Hematopoietic multipotent progenitor cell treated with erythropoietin and hydrocortisone succinate and interleukin-3 and kit ligand, for 6 days (in vitro differentiated cells): ENCODE measurements at places on chromosomes 11 and 22.

DNA sequence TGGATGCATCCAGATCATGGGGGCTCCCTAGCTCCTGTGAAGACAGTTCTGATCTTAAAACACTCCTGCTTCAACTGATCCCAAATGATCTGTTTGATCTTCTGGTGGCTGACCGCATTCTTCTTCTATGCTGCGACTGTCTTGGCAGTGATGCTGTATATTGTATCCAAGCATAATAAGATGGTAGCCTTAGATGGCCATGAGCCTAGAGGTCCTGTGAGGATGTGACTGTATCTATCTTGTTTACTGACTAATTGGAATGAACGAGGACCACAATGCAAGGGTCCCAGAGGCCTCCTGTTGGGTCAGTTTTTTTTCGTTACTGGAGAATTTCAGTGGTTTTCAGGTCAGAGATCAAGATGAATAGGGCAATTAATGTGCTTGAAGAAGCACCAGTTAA, 7.1 kb upstream of the MPEG1 start:
- no peak for DNase-seq

GRCh38 chr11:26712497-26712896, 9.4 kb downstream of the SLC5A12 start:
- DNase-seq: no peak

GRCh38 chr11:103488031-103488461, 378.8 kb downstream of the DYNC2H1 start:
- DNase-seq: no peak

GRCh38 chr22:31488988-31489617, 539 bp downstream of the EIF4ENIF1 start:
- peak; percentile 63 for DNase-seq

GRCh38 chr11:46159680-46160079, 38.4 kb upstream of the PHF21A start:
- peak; percentile 13 for DNase-seq

DNA sequence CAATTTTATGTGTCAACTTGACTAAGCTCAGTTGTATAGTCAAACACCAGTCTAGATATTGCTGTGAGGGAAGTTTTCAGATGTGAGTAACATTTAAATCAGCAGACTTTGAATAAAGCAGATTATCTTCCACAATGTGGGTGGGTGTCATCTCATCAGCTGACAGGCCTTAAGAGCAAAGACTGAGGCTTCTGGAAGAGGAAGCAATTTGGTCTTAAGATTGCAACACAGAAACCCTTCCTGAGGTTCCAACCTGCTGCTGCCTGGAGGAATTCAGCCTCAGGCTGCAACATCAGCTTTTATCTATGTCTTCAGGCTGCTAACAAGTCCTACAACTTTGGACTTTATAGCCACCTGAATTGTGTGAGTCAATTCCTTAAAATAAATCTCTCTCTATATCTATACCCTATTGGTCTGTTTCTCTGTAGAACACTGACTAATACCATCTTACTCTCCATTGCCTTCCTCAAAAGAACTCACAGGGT, 277.2 kb upstream of the PLET1 start:
- peak; percentile 27 for DNase-seq

DNA sequence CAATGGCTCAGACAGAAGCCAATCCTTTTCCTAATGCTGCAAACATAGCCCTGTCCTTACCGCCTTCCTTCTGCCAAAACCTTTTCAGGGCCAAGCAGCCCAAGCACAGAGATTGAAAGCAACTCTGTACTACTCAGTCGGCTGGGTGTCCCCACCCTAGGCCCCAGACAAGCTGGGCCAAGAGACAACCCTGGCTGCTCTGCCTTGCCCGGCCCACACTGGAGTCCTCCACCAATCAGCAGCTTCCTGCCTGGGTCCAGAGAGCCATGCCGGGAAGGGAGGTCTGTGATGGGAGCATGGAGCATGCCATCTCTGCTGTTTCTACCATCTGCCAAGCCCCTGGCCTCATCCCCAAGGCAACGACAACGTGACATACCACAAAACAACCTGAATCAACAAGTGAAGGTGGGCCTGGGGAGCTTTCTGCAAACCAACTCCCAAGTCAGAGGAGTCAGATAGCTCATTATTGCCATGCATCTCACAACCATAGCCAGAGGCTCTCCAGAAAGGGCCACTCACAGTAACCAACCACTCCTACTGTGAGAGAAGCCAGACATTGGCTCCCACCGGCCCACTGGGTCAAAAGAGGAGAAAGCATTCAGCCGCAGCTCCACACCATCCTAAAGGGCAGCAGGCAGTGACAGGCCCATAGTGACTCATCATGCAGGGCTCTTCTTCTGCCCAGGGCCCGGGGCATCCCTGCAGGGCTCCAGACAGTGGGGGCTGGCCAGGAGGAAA, 18.2 kb downstream of the PATZ1 start:
- no peak for DNase-seq

DNA sequence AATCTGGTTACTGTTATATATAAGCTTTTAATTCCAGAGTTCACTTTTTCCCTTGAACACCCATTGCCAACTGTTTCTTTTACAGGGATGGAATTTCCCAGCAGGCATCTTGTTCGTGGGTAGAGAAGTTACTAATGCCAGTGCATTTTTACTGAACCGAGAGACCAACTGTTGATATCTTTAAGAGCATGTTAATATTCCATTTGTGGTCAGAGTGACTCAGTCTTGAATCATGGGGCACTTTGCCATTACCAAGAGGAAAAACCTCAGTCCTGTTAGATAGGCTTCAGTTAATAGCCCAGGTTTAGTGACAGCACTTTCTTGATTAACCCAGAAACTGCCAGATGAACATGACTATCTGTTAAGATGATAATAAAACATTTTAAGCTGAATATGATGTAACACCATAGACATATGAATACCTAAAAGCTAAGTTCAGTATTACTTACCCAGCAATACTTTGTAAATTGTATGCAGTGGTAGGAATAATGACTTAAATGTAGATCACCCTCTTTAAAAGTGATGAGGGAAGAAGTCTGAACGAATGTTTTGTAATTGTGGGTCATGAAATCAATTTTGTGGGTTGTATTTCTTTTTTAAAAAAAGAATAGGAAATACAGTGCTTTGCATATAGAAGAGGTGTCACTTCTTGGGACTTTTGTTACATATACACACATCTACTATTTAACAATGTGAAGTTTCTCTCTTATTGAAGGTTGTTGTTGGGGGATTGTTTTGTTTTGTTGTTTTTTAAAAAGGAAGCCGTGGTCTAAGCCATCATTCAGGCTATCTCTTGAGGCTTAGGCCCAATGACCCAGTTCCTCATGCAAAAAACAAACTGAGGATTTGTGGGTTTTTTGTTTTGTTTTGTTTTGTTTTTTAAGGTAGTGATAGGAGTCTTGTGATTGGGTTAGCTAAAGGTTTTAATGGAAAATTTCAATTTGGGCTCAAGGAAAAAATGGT, 79.2 kb upstream of the GRIK4 start:
- DNase-seq: peak; percentile 91

DNA sequence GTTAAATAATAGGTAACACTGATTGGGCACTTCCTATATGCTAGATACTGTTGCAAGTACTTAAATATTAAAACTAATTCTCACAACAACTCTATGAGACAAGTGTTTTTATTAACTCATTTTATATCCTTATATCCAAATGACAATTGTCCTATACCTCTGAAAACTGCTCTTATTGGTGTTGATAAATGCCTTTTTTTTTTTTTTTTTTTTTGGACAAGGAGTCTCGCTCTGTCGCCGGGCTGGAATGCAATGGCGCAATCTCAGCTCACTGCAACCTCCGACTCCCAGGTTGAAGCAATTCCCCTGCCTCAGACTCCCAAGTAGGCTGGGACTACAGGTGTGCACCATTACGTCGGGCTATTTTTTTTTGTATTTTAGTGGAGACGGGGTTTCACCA, 41.6 kb downstream of the MRTFA start:
- no peak for DNase-seq

GRCh38 chr11:4654635-4655369, 11.0 kb downstream of the OR51E1 start:
- no peak for DNase-seq

- DNase-seq: no peak
Measured at GRCh38 chr11:91243630-91244029, 981.0 kb upstream of the FAT3 start.

GRCh38 chr22:44309137-44309536, 3.6 kb downstream of the SHISAL1 start:
- DNase-seq: peak; percentile 48

- DNase-seq: no peak
Measured at GRCh38 chr22:48090332-48090672, 1327.9 kb downstream of the TBC1D22A start.

DNA sequence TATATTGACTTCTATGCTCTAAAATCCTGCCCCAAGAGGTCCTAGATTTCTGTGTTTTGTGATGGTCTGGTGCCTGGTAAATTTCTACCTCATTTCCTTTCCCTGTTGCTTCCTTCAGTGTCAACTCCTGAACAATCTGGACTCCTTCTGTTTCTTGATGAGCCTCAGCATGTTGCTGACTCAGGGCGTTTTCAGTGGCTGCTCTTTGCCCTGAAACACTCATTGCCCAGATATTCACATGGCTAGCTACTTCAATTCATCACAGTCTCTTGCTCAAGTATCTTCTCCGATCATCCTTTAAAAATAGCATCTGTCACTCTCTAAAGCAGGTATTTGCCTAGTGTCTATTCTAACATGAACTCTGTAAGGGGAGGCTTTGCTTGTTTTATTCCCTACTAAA, 526.3 kb upstream of the RAG2 start:
- no peak for DNase-seq

- peak; percentile 95 for DNase-seq
Measured at GRCh38 chr22:28034760-28035401, 115.8 kb upstream of the PITPNB start.

DNA sequence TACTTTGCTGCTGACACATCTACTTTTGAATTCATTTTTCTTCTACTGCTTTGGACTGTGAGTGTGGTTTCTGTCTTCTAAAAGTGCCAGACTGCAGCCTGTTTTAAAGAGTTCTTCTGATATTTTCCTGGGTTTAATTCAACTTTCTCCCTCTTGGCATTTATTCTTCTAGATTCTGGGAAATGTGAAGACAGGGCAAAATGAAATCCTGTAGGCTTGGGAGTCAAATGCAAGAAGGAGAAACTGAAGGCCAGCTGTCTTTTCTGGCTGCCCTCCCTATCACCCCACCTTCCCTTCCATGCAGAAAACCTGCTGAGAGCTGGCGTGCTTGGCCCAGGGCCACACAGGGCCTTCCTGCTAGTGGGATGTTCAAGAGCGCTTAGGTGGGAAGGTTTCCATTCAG, 7.6 kb downstream of the ZNF70 start:
- no peak for DNase-seq

- no peak for DNase-seq
Measured at GRCh38 chr11:7585816-7586215, 72.0 kb downstream of the PPFIBP2 start.

DNA sequence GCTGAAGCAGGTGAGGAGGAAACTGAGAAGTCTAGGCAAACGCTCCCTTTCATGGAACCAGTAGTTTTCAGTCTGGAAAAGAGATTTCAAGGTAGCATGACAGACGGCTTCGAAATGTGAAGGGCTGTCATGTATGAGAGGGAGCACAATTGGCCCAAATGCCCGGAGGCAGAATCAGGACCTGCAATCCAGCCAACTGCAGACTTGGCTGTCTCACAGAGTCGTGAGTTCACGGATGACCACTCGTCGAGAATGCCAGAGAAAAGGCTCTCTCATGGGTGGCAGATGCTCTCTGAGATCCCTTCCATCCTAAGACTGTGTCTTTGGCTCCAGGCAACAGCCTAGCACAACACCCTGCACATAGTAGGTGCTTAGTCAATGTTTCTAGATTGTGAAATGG, 134.8 kb downstream of the DSCAML1 start:
- no peak for DNase-seq

- DNase-seq: no peak
Measured at GRCh38 chr11:48017105-48017830, 36.9 kb downstream of the PTPRJ start.

DNA sequence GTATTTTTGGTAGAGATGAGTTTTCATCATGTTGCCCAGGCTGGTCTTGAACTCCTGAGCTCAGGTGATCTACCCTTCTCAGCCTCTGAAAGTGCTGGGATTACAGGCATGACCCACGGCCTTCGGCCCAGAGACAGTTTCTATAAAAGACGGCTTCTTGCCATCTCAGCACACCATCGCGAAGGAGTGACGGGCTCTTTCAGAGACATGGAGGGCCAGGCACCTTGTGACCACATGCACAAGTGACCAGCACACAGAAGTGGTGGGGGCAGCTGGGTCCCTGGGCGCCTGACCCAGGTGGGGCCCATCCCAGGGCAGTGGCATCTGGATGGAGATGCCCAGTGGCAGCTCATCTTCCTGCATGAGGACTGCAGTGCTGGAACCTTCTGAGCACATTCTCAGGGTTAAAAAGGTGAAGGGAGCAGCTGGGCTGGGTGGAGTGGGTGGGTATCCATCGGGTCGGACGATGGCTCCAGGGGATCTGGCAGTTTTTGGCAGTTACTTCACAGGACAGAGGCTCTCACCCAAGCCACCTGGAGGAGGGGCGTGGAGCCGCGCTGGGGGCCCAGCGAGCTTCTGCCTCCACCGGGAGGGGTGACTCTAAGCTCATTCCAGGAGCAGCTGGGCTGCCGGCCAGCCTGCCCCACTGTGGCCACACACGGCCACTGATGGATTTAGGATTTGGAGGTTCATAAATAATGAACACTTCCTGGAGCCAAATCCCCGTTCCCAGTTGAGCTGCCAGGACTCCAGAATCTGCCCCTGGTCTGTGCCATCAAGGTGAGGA, 373.0 kb downstream of the CTTN start:
- DNase-seq: no peak

- DNase-seq: peak; percentile 84
Measured at GRCh38 chr22:35842954-35843353, 125.3 kb downstream of the APOL5 start.

DNA sequence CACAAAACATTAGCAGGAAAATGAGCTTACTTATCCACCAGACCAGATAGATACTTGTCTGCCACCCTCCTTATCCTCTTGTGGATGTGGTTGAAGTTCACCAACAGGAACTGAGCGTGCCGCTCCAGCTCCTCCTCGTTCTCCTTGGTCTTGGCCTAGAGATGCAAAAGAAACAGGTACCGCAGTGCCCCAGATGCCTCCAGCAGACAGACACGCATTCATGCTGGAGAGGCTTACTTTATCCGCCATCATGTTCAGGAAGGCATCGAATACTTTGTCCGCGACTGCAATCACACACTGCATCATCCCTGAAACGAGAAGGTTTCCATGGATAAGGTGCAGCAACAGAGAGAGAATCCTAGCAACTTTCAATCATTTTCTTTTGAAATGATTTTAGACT, 21.0 kb upstream of the SERPIND1 start:
- DNase-seq: no peak

- DNase-seq: no peak
Measured at GRCh38 chr11:33645686-33646085, 54.9 kb downstream of the C11orf91 start.

- peak; percentile 80 for DNase-seq
Measured at GRCh38 chr22:19943082-19944026, 1.7 kb upstream of the TXNRD2 start.
